ENCODE measurements at places on chromosomes 2 and 18. TPM values are rescaled to one million over a fixed set of nuclear protein-coding genes. Genes with fewer than 3 reads are reported as not detected.

The IMPA2 gene
- 7.9 TPM for total RNA-seq

DNA sequence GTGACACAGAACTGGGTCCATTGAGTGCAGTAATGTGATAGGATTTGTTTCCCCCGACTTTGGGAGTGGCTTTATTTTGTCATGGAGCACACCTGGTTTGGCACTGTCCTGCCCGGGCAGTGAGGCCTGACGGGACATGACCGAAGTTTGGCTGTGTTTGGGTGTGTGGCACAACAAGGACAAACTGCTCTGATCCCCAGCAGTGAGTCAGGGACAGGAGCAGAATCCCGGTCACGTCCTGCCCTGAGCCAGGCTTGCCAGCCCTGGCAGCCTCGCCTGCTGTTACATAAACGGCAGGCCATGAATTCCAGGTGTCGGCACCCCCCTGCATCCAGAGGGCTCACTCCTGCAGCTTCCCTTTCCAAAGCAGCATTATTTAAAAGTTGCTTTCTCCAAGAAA lies 45.7 kb downstream of the IMPA2 start:
- no peak overlapping the region for H3K4me3 ChIP-seq
- H3K4me1 ChIP-seq = no peaks in the 10 kb centered on the region
- H3K36me3 ChIP-seq = no peaks in the 10 kb centered on the region
- DNase-seq = no peak
- H3K27ac ChIP-seq = no peak overlapping the region
- H3K27me3 ChIP-seq = no peaks in the 10 kb centered on the region

DNA sequence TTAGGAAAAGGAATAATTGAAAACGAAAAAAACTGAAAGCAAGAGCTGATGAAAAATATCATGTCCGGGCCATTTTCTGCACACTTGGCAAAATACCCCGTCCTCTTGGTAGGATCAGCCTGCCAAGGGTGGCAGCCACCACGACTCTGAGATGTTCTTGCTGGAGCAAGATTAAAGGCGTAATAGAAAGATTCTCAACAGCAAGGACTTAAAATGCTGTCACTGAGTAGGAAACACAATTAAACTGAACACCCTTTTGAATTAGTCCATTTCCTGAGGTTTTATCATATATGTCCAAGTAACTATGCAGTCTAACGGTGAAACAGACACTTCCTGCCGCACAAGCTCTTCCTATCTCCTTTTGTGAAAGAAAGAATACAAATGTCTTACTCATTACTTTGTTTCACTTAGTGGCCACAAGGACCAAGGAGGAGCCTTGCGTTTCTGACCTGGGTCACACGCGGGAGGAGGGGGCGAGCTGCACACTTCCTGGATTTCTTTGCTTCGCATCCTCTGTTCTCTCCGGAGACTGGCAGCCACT lies 222.7 kb downstream of the PIEZO2 start:
- H3K27ac ChIP-seq = no peak overlapping the region
- no peaks in the 10 kb centered on the region for H3K27me3 ChIP-seq
- DNase-seq = no peak
- no peaks in the 10 kb centered on the region for H3K4me1 ChIP-seq
- no peaks in the 10 kb centered on the region for H3K36me3 ChIP-seq

The TMX3 gene
- total RNA-seq = 48.6 TPM

GRCh38 chr2:162116352-162116751 lies 35.7 kb downstream of the GCG start:
- no peaks in the 10 kb centered on the region for H3K27me3 ChIP-seq
- H3K36me3 ChIP-seq = no peaks in the 10 kb centered on the region
- no peak for DNase-seq
- no peaks in the 10 kb centered on the region for H3K4me1 ChIP-seq
- no peak overlapping the region for H3K27ac ChIP-seq

DNA sequence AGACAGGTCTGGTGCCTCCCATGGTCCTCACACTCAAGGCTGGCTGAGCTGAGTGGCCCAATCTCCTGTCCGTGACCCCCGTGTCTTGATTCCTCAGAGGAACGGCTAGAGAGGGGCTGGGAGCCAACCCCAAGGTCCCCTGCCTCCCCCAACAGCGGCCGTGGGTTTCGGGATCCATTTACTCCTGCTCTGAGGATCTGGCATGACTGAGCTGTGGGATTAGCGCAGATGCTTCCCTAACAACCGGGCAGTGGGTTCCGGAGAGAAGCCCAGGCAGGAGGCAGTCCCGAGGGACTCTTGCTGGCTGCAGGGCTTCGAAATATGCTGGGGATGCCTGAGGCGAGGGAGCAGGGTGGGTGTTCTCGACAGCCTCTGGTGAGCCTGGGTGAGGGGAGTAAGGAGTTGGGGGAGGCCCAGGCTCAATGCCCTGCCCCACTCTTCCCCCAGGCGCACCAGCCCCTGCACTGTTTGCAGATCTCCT lies 18.9 kb downstream of the GPR35 start:
- no peak for DNase-seq
- H3K27ac ChIP-seq = no peak overlapping the region
- H3K36me3 ChIP-seq = no peaks in the 10 kb centered on the region
- no peaks in the 10 kb centered on the region for H3K27me3 ChIP-seq
